ENCODE measurements at places on chromosomes 16 and 17.
A peak's percentile ranks its signal among the peaks of the same experiment; 100 is the strongest.

DNA sequence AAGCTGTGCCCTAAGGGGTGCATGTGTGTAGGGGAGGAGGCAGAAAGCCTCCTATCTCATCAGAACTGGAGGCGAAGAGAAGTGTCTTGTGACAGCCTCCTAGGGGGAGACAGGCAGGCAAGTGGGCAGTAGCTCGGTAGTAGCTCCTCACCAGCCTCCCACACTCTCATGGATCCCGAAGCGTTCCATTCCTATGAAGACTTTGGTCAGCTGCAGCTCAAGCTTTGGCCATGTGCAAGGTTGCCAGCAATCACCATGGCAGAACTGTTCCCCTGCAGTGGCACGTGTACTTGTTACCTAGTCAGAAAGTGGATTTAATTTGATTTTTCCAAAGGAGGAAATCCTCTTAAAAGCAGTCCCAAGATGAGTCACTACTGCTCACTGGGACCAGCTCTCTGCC is 6.7 kb downstream of the MRPL58 start:
- no peak for DNase-seq

GRCh38 chr16:80084614-80085013 is 456.2 kb upstream of the DYNLRB2 start:
- DNase-seq: peak; percentile 60

GRCh38 chr17:78256707-78257591 is 25.5 kb downstream of the TMEM235 start:
- no peak for DNase-seq

- no peak for DNase-seq
These were observed 107.4 kb upstream of the CDH11 start for GRCh38 chr16:65229191-65229662.

DNA sequence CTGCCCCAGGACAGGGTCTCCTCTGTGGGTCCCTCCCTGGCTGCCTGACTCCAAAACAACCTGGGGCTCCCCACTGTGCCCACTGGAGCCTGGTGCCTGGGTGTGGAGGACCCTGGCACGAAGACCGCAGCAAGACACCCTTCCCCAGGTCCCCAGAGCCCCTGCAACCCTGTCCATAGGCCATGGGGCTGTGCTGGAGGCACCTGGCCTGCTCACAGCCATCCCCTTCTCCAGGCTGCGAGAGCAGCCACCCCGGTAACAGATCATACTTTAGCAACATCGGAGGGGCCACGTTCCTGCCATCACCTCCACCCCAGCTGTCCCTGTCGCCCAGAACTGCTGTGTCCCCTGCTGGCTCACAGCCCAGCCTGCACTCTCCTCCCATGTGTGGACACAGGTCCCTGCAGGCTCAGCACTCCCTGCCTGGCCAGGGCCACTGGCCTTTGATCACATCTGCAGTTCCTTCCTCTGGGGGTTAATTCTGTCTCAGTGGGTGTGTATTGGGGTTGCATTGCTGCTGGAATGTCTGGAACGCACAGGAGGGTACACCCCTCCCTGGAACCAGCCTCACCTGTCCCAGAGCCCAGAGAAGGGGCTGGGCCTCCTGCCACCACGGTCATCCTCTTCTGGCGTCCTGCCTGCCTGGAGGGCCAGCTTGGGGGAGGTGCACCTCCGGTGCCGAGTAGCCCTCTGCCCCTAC is 12.2 kb downstream of the PPL start:
- DNase-seq: no peak

DNA sequence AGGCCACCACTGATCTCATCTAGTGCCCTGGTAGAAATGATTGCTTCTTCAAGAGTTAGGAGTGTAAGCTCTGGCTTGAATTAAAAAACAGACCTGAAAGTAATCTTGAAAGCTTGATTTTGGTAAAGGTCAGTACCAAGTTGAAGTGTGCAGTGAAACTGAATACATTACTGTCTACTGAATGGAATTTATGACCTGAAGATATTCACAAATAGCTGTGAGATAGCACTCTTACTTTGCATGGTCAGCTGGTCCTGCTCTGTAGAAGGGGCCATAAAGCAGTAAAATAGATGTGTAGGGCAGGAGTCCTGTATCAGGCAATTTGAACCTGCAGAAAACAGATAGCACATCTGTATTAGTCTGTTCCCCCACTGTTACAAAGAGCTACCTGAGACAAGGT is 78.6 kb downstream of the MYH13 start:
- no peak for DNase-seq

DNA sequence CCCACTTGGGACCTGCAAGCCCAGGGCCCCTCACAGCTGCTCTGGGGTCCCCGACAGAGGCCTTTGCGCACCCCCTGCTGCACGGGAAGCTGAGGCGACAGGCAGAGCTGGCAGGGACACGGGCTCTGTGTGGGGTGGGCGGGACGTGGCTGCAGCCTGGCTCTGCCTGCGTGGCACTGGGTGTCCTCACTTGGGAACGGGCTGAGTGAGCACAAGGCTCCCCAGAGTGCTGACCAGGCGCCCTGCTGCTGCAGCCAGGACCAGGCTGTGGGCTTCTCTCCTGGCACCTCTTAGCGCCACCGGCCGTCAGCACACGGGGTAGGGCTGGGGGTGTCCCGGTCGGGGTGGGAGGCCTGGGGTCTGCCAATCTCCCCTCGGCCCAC is 6.6 kb downstream of the C1QTNF8 start:
- no peak for DNase-seq

GRCh38 chr16:27444015-27444414 is 42.0 kb downstream of the IL21R start:
- DNase-seq: no peak
